H1 (cell line): ENCODE measurements at places on chromosomes 3 and 15. TPM values are rescaled to one million over a fixed set of nuclear protein-coding genes. Genes with fewer than 3 reads are reported as not detected.

- H3K4me1 ChIP-seq: no peaks in the 10 kb centered on the region
- no peaks in the 10 kb centered on the region for H3K27me3 ChIP-seq
- no peak for DNase-seq
- no peaks in the 10 kb centered on the region for H3K36me3 ChIP-seq
- H3K27ac ChIP-seq: no peak overlapping the region
Measured at GRCh38 chr15:88738796-88739195, 64.4 kb upstream of the ACAN start.

GRCh38 chr15:60353245-60353920 lies 44.4 kb downstream of the ANXA2 start:
- no peaks in the 10 kb centered on the region for H3K27me3 ChIP-seq
- no peak overlapping the region for H3K4me3 ChIP-seq
- no peaks in the 10 kb centered on the region for H3K4me1 ChIP-seq

GRCh38 chr3:141452045-141452444 lies 34.8 kb upstream of the RASA2 start:
- no peaks in the 10 kb centered on the region; the same call in 1 of the 2 replicates for H3K4me1 ChIP-seq
- no peaks in the 10 kb centered on the region for H3K27me3 ChIP-seq
- no peak overlapping the region for H3K27ac ChIP-seq
- no peak for DNase-seq

DNA sequence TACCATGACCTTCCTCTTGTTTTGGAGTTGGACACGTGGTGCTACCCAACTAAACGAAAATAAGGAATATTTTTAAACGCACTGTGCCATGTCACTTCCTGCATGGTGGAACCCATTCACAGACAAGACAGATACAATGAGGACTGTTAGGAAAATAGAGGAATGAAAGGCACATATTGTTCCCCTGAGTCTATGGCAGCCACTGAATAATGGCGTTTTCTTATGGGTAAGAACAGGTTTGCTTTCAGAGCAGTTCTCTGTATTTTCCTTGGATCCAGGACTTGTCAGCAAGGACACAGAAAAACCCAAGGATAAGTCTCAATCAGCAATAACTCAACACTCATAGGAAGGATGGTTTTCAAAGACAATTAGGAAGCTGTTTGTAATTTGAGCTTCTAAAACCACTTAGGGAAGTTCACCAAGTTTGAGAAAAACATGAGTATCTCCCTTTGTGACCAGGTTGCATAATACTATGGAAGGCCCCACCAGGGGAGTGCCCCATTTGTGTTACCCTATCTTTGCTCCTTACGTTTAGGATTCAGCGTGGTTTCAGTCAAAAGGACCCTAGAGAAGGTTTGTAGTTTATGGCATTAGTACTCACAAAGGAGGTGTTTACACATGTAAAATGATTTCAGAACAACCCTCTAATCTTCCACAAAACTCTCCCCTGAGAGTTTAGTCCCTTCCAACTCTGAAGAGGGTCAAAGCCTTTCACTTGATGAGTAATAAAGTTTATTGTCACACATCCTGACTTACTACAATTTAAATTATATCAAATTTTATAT lies 487.2 kb upstream of the ATP11B start:
- H3K4me1 ChIP-seq: no peaks in the 10 kb centered on the region; the same call in 1 of the 2 replicates
- DNase-seq: no peak
- H3K27ac ChIP-seq: no peak overlapping the region
- H3K4me3 ChIP-seq: no peak overlapping the region

DNA sequence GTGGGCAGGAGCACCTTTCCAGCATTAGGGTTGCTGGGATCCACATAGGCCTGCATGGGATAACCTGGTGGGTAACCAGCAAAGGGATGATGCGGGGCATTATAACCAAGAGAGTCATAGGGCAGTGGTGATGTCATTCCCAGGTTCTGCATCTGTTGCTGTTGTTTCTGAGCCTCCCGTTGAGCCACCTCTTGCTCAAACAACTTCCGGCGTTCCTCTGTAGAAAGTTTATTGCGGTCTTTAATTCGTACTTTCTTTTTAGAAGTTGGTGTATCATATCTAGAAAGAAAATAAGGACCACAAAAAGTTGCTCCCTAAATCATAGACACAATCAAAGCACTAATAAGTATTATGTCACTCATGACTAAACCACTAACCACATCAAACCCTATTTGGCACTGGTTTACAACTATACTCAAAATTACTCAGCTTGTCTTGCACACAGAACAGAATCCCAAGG lies 77.8 kb downstream of the NBEAL2 start:
- no peak overlapping the region for H3K4me3 ChIP-seq
- no peak for DNase-seq
- no peaks in the 10 kb centered on the region for H3K27me3 ChIP-seq
- peaks cover 24% of the 10 kb centered on the region for H3K36me3 ChIP-seq

- no peaks in the 10 kb centered on the region for H3K36me3 ChIP-seq
- H3K27me3 ChIP-seq: no peaks in the 10 kb centered on the region
Measured at GRCh38 chr15:52419494-52419893, 109.2 kb downstream of the MYO5A start.

GRCh38 chr15:47439146-47440111 lies 277.9 kb upstream of the SEMA6D start:
- DNase-seq: no peak
- no peaks in the 10 kb centered on the region for H3K27me3 ChIP-seq
- no peaks in the 10 kb centered on the region for H3K4me1 ChIP-seq
- no peak overlapping the region for H3K27ac ChIP-seq
- H3K4me3 ChIP-seq: no peak overlapping the region

Gene WDR73
- 21.0 and 23.1 TPM in 2 replicates for total RNA-seq

Gene PRSS50
- total RNA-seq: 0.47 and 0.73 TPM in 2 replicates

Gene BCL2A1
- total RNA-seq: not detected in 2 replicates
